Lung microvascular endothelial cell (primary cell): ENCODE measurements at places on chromosomes 3 and 15. TPM values are rescaled to one million over a fixed set of nuclear protein-coding genes. Genes with fewer than 3 reads are reported as not detected.

- no peak for DNase-seq
Measured at GRCh38 chr15:82072926-82073537, 27.2 kb upstream of the MEX3B start.

DNA sequence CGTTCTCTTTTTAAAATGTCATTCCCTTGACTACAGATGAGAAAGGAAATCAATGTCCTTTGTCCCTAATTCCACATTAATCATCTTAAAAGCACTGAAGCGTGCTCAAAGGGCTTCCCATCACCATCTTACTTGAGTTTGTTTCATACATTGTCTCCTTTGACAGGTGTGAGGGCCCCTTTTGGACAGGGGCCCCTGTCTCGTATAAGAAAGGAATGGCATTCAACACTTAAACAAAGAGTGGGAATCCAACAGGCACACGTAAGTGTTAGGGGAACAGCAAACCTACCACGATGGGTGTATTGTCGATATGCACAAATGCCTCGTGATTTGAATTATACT, 5.0 kb downstream of the SSUH2 start:
- DNase-seq: no peak

Gene ADAMTSL3
- 12.0 and 12.5 TPM in 2 replicates for total RNA-seq

- no peak for DNase-seq
Measured at GRCh38 chr3:52084954-52085680, 28.7 kb upstream of the DUSP7 start.

- no peak for DNase-seq
Measured at GRCh38 chr15:50415752-50416404, 8.3 kb upstream of the USP8 start.

- no peak for DNase-seq
Measured at GRCh38 chr3:1269808-1270207, 177.0 kb downstream of the CNTN6 start.

Gene ALDH1A2
- 24.6 and 34.5 TPM in 2 replicates for total RNA-seq

GRCh38 chr3:129424185-129424841, 4.1 kb downstream of the EFCAB12 start:
- DNase-seq: no peak

DNA sequence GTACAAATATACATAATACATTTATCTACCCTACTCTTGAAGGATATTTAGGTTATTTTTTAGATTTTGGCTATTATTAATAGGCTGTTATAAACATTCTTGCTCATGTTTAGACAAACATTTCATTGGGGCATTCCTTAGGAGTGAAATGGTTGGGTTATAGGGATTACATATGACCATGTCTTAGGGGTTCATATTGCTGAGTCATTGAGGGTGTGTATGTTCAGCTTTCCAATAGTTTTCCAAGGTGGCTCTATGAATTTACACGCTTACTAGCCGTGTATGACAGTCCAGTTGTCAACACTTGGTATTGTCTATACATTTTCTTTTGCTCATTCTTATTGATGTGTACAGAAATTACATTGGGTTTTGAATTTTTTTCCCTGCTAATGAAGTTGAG, 125.8 kb downstream of the OXSM start:
- no peak for DNase-seq

GRCh38 chr3:16181361-16181760, 6.9 kb downstream of the GALNT15 start:
- DNase-seq: no peak

Gene CYP1A2
- not detected in 2 replicates for total RNA-seq

Gene NR2E3
- 0.20 and 0.22 TPM in 2 replicates for total RNA-seq

Gene MED12L
- under 0.01 TPM in 1 of 2 replicates, not detected in the other for total RNA-seq
